ENCODE measurements at places on chromosomes 2 and 18.
A peak's percentile ranks its signal among the peaks of the same experiment; 100 is the strongest.

GRCh38 chr2:28654663-28655320 lies 96.8 kb upstream of the PPP1CB start:
- DNase-seq = no peak

GRCh38 chr2:215476424-215476823 lies 40.6 kb upstream of the FN1 start:
- no peak for DNase-seq

GRCh38 chr2:114368705-114369104 lies 73.7 kb upstream of the DPP10 start:
- no peak for DNase-seq

DNA sequence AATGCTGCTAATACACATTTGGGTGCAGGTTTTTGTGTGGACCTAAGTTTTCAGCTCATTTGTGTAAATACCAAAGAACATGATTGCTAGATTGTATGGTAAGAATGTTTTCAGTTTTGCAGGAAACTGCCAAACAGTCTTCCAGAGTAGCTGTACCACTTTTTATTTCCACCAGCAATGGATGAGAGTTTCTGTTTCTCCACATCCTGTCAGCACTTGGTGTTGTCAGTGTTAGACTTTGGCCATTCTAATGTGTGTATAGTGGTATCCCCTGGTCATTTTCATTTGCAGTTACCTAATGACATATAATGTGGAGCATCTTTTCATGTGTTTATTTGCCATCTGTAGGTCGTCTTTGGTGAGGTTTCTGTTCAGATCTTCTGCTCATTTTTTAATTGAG lies 336.4 kb downstream of the GBX2 start:
- DNase-seq = no peak

GRCh38 chr18:25167612-25168410 lies 184.2 kb downstream of the ZNF521 start:
- DNase-seq = no peak

DNA sequence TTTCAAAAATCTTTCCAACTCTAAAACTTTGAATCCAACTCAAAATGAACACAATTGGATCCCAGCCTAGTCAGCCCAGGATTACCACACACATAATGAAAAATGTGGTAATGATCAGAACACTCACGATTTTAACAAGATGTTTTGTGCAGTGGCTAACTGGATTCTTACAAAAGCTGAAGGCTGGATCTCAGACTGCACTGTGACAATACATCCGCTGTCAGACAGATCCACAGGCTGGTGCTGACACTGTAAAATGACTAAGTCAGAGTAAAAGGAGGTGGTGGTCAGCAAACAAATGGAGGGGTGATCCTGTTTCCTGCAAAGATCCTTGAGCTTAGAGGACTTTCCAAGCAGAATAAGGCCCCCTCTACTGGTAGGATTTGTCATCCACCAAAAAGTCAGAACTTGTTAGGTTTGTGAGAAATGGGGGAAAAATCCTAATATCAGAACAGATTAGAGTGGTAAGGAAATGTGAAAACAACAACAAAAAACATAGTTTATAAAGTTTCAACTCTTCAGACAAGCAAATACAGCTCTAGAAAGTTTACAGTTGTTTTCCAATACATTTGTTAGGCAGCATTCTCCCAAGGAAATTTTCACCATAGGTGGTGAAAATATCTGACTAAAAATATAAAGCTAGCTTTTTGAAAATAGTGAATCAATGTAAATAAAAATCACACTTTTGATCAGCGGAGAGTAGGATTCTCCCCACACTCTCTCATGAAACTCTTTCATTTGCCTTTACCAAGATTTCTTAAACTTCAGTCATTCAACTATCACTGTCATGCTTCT lies 211.9 kb downstream of the AGPS start:
- no peak for DNase-seq

GRCh38 chr2:239253264-239253663 lies 147.6 kb downstream of the HDAC4 start:
- DNase-seq = no peak

- no peak for DNase-seq
These were observed 50.2 kb downstream of the NFATC1 start for GRCh38 chr18:79445696-79446561.

GRCh38 chr18:56982766-56983165 lies 164.1 kb upstream of the BOD1L2 start:
- DNase-seq = no peak

DNA sequence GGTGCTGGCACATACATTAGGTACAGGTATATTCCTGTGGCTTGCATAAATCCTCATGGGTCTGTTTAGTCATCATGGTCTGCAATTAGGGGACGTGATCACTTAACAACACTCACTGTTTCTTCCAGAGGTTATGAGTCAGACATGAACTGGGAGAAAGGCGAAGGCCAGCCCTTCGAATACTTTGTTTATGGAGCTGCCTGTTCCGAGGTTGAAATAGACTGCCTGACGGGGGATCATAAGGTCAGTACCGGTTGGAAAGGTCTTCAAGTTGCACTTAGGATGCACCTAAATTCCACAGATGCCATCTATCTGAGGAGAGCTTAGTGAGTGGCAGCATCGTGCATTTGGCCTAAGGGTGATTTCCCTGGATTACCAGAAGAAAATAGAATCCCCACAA lies 76.9 kb downstream of the AOX1 start:
- no peak for DNase-seq

DNA sequence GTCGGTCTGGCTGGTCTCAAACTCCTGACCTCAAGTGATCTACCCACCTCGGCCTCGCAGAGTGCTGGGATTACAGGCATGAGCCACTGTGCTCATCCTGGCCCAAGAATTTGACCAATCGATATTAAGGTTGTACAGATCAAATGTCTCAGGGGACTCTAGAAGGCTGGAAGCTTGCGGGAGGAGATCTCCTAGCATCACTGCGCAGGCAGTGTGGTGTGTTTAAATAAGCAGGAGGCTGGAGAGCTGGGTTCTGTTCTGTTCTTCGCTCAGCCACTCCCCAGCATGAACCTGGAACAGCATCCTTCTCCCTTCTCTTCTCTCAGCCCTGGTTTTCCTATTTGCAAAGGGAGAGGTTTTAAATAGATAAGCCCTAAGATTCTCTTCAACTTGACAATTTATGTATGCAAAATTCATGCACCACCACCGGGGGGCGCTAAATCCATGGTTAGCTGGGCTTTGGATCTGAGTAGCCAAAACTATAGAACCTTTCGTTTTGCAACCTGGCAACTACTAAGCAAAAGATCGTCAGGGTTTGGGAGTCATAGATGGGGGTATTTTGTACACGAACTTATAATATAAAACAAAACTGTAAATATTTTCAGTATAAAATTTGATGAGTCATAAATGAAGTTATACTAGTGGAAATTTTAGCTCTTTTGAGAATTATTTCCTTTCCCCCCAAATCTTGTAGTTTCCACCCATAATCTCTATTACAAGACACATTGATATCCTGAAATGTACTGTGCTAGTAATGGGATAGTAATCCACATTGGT lies 60.6 kb downstream of the SLC16A14 start:
- peak; percentile 54 for DNase-seq

DNA sequence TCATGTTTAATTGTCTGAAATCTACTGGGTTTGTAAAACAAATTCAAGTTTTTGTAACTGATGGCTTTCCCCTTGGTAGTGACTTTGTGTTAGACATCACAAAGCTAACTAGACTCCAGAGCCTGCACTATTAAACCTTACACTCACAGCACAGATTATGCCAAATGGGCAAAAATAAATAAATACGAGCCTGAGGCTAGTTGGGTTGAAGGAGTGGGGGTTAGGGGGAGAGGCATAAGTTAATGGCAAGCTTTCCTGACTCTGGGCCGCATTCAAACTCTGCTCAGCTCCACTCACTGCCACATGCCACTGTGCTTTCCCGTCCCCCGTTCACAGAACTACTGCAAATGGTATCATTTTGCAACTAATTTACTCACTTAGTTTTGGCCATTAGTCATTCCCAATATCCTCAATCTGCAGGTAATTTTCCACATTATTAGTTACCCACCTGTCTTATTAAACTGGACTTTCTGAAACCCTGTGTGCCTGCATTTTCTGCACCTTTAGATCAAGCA lies 1079.9 kb upstream of the PIK3C3 start:
- no peak for DNase-seq

GRCh38 chr2:144998435-144998834 lies 478.5 kb upstream of the ZEB2 start:
- DNase-seq = no peak

DNA sequence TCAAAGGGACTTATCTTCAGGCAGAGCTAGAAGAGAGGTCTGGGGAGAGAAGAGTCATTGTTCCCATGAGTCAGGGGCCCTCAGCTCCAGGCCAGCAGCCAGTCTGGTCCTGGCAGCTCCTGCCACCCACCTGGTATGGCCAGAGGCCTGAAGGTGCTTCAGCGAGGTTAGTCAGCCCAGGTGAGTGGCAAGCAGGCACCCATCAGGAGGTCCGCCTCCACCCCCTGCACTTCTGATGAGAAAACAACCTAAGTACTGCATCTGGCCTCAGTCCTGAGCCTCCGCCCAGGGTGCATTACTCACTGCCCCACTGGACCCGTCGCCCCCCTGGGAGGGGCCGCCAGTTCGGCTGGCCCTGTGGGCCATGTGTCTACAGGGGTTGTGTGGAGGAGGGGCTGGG lies 130.2 kb downstream of the INHBB start:
- no peak for DNase-seq

DNA sequence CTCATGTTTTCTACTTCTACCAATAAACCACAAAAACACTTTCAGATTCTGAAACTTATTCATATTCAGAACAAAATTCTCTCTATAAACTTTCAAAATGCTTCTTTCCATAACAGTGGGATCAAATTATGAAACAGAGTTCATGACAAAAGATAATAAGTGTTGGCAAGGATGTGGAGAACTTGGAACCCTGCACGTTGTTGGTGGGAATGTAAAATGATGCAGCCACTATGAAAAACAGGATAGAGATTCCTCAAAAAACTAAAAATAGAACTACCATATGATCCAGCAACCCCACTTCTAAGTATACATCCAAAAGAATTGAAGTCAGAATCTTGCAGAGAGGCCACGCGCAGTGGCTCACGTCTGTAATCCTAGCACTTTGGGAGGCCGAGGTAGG lies 45.4 kb downstream of the GEMIN6 start:
- no peak for DNase-seq

DNA sequence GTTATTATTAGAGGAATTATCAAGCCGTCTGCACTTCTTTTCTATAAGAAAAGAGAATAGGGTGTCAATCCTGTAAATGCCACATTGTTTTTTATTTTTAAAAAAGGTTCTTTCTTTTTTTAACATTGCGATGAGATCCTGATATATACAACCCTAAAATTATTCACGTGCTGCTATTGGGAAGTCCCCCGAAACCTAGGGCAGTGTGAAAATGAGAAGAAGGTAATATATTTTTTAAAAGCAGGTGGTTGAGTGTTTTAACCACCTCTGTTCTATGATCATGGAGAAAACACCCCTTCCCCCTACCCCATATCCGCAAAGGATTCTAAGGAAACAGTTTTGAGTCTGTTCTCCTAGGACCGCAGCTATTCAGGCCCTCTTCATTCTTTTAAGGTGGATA lies 94.5 kb upstream of the KLHL14 start:
- no peak for DNase-seq

- DNase-seq = no peak
These were observed 54.4 kb downstream of the VAPA start for GRCh38 chr18:9968081-9968848.

GRCh38 chr2:177633910-177634294 lies 241.3 kb downstream of the AGPS start:
- DNase-seq = no peak

- no peak for DNase-seq
These were observed 80.9 kb downstream of the SMC6 start for GRCh38 chr2:17672583-17673317.

GRCh38 chr2:71681626-71682025 lies 228.3 kb downstream of the DYSF start:
- DNase-seq = no peak

DNA sequence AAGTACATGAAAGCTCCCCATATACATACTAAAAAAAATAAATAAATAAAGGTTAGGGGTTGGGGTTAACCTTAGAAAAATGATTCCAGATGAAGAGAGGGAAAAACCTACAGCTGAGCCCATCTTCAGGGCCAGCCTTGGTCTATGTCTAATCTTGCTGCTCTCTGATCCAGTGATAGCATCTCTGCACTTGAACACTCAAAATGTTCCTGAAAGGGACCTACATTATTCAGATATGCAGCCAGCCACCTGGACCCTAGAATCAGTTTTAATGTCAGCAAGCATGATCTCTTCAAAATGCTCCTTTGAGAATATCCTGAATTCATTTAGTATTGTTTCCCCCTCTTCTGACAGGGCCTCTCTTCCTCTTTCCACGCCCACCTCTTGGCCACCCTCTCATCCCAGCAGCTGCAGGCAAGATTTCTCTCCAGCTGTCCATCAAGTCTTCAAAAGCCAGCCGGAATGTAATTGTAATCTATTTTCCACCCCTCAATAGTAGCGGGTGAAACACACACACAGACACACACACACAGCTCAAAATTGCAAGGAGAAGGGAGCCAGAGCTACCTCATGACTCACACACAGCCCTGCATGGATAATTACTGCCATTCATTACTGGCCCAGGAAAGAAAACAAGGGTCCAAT lies 135.5 kb downstream of the MYO3B start:
- no peak for DNase-seq

GRCh38 chr2:83522891-83523493 lies 936.1 kb downstream of the SUCLG1 start:
- DNase-seq = no peak

- DNase-seq = no peak
These were observed 206.1 kb downstream of the KLHL29 start for GRCh38 chr2:23591111-23591510.

GRCh38 chr18:57209713-57210106 lies 62.8 kb downstream of the BOD1L2 start:
- no peak for DNase-seq

- no peak for DNase-seq
These were observed 17.2 kb downstream of the LTBP1 start for GRCh38 chr2:32963941-32964340.

DNA sequence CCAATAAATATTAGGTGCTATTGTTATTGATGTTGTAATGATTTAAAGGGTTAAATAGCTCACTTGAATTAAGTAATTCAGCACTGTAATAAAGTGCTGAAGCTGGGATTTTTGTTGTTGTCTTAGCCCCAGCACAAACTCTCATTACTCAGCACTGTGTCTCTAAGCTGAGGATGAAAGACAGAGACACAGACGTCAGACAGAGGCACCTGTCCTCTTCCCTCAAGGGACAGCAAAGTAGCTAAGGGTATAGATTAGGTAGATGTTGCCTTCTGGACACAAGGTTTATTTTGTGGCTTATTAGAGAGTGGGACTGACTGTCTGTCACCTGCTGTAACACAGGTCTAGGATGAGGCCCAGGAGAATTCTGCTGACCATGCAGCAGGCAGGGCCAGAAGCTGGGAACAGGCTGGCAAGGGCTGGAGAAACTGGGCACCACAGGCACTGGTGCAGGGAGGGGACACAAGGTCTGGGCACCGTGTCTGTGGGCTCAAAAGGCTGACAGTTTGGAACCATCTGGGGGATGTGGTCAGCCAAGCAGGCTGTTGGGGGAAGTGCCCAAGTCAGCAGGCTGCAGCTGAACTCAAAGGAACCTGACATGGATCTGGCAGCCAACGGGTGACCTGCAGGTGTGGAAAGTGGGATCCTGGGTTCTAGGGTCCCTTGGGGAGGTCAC lies 20.0 kb upstream of the PTPN4 start:
- no peak for DNase-seq

- no peak for DNase-seq
These were observed 368.4 kb downstream of the TXNL1 start for GRCh38 chr18:56269958-56270357.

- DNase-seq = no peak
These were observed 24.3 kb upstream of the KCNF1 start for GRCh38 chr2:10887476-10887875.

GRCh38 chr2:206088248-206088647 lies 2.3 kb upstream of the INO80D start:
- DNase-seq = no peak
